ENCODE measurements at places on chromosomes 2 and 18. TPM values are rescaled to one million over a fixed set of nuclear protein-coding genes. Genes with fewer than 3 reads are reported as not detected.

ERFE gene
- total RNA-seq: not detected

RTP5 gene
- 0.10 TPM for total RNA-seq

GRCh38 chr2:137138263-137138662 is 372.9 kb downstream of the THSD7B start:
- DNase-seq: no peak

STAT4 gene
- 52.6 TPM for total RNA-seq

Data from activated CD4-positive, alpha-beta memory T cell treated with anti-CD3 and anti-CD28 coated beads for 36 hours (primary cell).